ENCODE measurements at places on chromosomes 11 and 22.

GRCh38 chr11:90197377-90197776 lies 25.5 kb downstream of the CHORDC1 start:
- H3K27me3 ChIP-seq = no peaks in the 10 kb centered on the region
- H3K36me3 ChIP-seq = peaks cover 64% of the 10 kb centered on the region

GRCh38 chr11:60059521-60060240 lies 3.2 kb downstream of the MS4A3 start:
- peaks cover 3% of the 10 kb centered on the region for H3K4me1 ChIP-seq
- no peak for DNase-seq
- no peak overlapping the region for H3K27ac ChIP-seq
- no peaks in the 10 kb centered on the region for H3K27me3 ChIP-seq
- H3K36me3 ChIP-seq = no peaks in the 10 kb centered on the region

DNA sequence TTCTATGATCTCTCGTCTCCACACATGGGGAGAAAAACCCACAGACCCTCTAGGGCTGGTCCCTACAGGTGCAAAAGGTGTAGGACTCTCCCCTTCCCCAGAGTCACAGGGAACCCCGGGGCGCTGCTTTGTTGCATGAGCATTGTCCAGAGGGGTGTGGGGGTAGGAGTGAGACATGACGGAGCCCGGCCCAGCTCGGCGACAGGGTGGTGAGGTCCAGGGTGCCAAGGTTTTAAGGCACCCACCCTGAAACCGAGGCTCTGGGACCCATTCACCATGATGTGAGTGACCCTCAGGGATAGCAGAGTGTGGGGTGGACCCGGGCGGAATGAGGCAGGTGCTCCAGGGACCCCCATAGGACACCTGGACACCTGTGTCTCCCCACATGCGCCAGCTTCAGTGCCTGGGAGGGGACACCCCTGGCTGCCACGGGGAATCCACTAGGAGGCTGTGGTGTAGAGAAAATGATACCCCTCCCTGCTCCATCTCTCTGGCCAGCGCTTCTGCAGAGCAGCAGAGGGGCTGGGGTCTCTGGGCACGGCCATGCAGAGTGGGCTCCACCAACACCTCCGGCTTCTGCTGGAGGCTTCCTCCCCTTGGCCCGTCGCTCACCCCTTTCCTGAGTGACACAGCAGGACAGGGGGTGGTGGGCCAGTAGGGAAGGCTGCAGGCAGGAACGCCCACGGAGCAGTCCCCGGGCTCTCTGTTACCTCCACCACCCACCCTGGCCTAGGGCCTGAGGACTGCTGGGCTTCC lies 15.2 kb downstream of the KRTAP5-5 start:
- no peak overlapping the region for H3K27ac ChIP-seq
- no peaks in the 10 kb centered on the region for H3K36me3 ChIP-seq
- peaks cover 77% of the 10 kb centered on the region for H3K27me3 ChIP-seq
- peaks cover 14% of the 10 kb centered on the region for H3K4me1 ChIP-seq
- no peak overlapping the region for H3K4me3 ChIP-seq
- DNase-seq = no peak

DNA sequence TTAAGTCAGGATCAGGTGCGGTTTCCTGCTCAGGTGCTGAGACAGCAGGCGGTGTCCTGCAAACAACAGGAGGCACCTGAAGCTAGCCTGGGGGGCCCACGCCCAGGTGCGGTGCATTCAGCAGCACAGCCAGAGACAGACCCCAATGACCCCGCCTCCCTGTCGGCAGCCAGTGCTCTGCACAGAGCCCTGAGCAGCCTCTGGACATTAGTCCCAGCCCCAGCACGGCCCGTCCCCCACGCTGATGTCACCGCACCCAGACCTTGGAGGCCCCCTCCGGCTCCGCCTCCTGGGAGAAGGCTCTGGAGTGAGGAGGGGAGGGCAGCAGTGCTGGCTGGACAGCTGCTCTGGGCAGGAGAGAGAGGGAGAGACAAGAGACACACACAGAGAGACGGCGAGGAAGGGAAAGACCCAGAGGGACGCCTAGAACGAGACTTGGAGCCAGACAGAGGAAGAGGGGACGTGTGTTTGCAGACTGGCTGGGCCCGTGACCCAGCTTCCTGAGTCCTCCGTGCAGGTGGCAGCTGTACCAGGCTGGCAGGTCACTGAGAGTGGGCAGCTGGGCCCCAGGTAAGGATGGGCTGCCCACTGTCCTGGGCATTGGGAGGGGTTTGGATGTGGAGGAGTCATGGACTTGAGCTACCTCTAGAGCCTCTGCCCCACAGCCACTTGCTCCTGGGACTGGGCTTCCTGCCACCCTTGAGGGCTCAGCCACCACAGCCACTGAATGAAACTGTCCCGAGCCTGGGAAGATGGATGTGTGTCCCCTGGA lies at the start of gene MYO7A:
TSS of gene MYO7A (plus strand) at position 327 of the 772 bp plus-strand sequence. CDS start 2,389 bp downstream, outside the sequence.
- peaks cover 4% of the 10 kb centered on the region for H3K27me3 ChIP-seq
- H3K4me3 ChIP-seq = peak within 1 kb of the TSS; percentile 14
- no peaks in the 10 kb centered on the region for H3K4me1 ChIP-seq
- peak; percentile 77 for DNase-seq
- no peak within 1 kb of the TSS for H3K27ac ChIP-seq

DNA sequence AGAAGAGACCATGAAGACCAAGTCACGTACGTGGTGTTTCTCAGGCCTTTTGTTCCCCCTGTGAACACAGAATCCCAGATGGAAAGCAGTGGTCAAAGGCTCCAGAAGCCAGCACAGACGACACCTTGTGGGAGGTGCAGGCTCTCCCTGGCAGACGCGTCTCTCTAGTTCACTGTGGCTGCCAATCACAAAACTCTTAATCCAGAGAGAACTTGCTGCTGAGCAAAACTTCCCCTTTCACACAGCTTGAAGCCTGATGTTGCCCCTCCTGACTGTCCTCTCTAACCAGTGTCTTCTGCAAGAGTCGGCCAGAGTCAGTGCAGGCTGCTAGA lies 67.1 kb downstream of the PIWIL3 start:
- peaks cover 18% of the 10 kb centered on the region for H3K4me1 ChIP-seq
- H3K36me3 ChIP-seq = no peaks in the 10 kb centered on the region
- H3K27ac ChIP-seq = no peak overlapping the region
- H3K4me3 ChIP-seq = no peak overlapping the region
- DNase-seq = peak; percentile 46
- H3K27me3 ChIP-seq = no peaks in the 10 kb centered on the region

DNA sequence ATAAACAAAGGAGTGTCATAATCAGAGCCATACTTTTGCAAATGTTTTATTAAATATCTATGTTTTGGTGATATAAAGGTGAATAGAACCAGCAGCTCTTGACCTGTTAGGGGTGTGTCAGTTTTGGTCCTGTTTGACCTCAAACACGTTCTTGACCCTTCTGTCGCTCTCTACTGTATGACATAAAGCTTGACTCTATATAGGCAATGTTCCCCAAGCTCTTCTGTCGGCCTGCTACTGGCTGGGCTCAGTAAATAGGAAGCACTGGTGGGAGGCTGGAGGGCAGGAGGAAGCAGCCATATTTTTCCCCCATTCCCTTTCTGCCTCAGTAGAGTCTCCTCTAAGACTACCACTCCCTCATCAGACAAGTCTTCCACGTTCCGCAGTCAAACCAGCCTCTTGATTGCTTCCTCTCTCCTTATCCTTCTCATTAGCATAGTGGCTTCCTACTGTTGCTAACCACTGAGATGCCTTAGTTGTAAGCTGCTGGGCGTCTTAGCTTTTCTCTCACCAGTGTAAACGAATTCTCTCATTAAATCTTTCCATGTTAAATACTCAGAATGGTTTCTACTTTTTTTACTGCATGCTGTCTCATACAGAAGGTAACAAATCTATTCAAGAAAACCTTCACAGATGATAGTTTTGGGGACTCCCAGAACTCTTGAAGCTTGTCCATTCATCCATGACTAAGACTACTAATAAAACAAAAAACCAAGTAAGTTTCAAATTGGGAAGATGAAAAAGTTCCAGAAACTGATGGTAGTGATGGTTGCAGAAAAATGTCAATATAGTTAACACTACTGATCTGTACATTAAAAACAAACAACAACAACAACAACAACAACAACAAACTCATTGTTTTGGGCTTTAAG lies 3.3 kb downstream of the NPAT start:
- no peaks in the 10 kb centered on the region for H3K27me3 ChIP-seq
- peak overlapping the region; percentile 67 for H3K27ac ChIP-seq
- H3K36me3 ChIP-seq = peaks cover 51% of the 10 kb centered on the region
- H3K4me3 ChIP-seq = peak overlapping the region; percentile 80

DNA sequence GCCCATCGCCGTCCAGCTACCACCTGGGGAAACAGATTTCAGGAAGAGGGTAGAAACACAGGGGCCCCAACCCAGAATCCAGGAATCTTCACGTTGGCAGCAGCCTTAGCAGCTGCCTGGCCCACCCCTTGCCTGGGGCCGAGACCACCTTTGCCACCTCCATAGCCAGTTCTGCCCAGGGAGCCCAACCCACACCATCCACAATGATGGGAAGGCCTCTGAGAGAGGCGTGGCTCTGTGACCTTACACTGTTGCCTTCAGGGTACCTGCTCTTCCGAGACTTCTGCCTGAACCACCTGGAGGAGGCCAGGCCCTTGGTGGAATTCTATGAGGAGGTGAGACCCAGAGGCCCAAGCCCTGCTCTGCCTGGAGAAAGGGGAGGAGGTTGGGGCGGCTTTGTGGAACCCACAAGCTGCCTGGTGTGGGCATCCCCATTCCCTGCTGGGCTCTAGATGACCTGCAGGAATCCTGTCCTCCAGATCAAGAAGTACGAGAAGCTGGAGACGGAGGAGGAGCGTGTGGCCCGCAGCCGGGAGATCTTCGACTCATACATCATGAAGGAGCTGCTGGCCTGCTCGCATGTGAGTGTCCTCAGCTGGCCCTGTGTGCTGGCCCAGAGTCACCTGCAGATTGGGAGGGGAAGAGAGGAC lies 10.0 kb upstream of the ANKRD13D start:
- H3K36me3 ChIP-seq = peaks cover 87% of the 10 kb centered on the region
- DNase-seq = no peak
- no peaks in the 10 kb centered on the region for H3K27me3 ChIP-seq
- peaks cover 27% of the 10 kb centered on the region for H3K4me1 ChIP-seq

- peaks cover 29% of the 10 kb centered on the region for H3K4me1 ChIP-seq
- DNase-seq = peak; percentile 63
- peaks cover 5% of the 10 kb centered on the region for H3K36me3 ChIP-seq
- no peaks in the 10 kb centered on the region for H3K27me3 ChIP-seq
- no peak overlapping the region for H3K4me3 ChIP-seq
Measured at GRCh38 chr11:12187399-12187798, 77.0 kb downstream of the MICAL2 start.

GRCh38 chr22:48240935-48241230 lies 1478.4 kb downstream of the TBC1D22A start:
- no peaks in the 10 kb centered on the region for H3K36me3 ChIP-seq
- no peak overlapping the region for H3K27ac ChIP-seq
- no peak for DNase-seq
- no peaks in the 10 kb centered on the region for H3K4me1 ChIP-seq
- peaks cover 11% of the 10 kb centered on the region for H3K27me3 ChIP-seq

DNA sequence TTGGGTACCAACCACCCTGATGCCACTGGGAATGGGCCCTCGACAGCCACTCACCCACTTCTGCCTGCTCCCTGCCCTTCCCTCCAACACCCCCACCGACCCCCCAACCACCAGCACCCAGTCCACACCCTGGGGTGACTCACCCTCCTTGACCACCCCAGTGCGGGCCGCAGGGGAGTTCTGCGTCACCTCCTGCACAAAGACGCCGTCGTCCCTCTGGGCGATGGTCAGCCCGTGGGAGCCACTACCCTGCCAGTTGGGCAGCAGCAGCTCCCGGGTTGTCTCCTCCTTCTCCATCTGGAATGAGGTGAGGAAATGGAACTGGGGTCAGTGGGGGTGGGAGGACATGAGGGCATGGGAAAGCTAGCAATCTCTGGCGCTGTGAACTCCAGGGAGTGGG lies 10.8 kb downstream of the AHNAK start:
- H3K27ac ChIP-seq = no peak overlapping the region

DNA sequence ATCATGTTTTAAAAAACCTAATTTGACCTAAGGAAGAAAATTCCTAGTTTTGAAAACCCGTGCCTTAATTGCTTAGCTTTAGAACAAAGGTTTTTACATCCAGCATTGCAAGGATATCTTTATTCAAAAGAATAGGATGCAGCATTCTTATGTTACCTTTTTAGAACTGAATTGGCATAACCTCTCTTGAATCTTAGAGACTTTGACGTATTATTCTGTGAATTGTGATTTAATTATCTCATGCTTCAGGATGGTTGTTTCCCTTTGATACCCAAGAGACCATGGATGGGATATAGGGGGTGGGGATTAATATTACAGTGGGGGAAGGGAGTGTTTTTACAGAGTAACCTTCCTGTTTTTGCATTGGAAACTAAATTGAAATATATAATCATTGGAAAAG lies 49.4 kb downstream of the ARHGEF12 start:
- no peaks in the 10 kb centered on the region for H3K27me3 ChIP-seq
- DNase-seq = no peak
- H3K4me3 ChIP-seq = no peak overlapping the region
- no peaks in the 10 kb centered on the region for H3K36me3 ChIP-seq
- H3K27ac ChIP-seq = no peak overlapping the region
- H3K4me1 ChIP-seq = no peaks in the 10 kb centered on the region

DNA sequence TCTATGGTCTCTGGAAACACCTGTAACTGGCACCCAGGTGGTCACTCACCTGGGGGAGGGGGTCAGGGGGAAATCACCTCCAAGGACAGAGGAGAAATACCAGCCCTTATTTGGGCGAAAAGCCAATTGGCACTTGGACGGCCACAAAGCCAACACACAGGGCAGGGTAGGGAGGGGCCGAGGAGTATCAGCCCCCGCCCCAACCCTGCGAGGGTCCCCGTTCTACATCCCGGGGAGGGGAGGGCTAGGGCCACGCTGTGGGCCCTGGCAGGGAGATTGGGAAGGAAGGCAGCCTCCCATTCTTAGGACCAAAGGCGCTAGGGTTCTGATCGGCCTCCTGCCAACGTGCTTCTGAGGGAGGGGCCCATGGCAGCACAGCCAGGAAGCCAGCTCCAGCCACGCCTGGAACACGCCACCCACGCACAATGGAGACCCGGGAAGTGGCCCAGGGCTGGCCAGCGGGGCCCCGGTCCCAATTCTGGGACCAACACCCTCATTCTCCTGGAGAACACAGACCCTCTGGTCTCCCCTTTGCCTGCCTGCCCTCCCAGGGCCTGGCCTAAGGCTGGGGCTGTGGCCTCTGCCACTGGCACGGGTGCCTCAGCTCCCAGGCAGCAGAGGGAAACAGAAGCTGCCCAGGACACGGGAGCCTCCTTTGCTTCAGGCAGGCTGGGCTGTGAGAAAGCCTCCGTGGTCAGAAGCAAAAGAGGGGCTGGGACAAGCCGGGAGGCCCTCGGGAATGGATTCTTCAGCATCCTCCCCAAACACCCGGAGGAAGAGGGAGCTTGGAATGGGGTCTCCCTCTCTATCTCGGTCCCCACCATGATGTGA lies 7.4 kb downstream of the CBX6 start:
- H3K36me3 ChIP-seq = peaks cover 44% of the 10 kb centered on the region
- H3K27ac ChIP-seq = no peak overlapping the region
